ENCODE measurements at places on chromosomes 12 and 14.

DNA sequence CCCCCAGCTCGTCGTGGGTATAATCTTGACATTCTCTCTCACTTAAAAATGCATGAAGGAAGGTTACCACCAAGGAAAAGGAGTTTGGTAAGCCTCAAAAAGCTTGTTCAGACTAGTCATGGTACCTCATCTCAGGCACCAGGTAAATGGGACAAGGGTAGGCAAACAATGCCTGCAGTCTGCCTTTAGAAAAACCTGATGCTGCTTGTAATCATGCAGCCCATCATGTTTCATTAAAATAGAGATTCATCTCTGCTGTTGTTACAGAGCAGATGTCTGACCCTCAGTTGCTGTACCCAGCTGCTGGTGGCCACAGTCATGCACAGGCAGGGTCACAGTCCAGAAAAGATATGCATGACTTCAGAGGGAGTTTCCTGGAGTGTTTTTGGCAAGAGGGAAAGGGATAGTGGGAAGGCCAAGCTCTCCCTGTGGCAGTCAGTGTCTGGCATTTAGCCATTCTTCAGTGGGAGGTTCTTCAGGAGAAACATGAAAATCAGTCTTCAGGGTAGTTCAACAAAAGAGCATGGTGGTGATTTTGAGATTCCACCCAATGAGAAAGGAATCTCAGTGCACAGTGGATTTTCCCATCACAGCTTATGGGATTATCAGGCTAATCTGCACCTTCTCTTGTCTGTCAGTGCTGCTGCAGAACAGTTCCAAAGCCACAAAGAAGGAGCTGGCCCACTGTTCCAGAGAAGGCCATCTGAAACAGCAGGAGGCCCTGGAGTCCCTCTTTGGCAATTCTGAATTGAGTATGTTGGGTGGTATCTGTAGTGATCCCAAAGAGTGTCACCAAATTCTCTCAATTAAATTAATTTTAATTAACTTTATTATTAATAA, 202.7 kb upstream of the FRMD6 start:
- no peak for DNase-seq

DNA sequence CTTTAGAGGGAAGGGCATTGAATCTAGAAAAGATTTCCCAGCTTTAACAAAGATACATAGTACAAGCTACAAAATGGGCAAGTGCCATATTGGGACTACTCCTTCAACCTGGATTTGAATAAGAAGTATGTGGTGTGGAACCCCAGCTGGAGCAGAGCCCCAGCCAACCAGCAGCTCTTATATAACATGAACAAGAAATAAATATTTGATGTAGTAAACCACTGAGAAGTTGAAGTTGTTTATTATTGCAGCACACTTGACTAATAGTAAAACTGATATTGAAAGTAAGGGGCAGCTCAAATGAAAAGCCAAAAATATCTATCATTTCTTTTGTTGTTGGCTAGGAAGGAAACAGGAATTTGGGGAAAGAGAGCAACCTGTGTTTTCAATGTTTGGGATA, 701.8 kb downstream of the TMTC2 start:
- no peak for DNase-seq

GRCh38 chr12:1810201-1810930, 10.0 kb upstream of the LRTM2 start:
- no peak for DNase-seq

- DNase-seq: no peak
These were observed 75.7 kb upstream of the PPP4R3A start for GRCh38 chr14:91585856-91586255.

- no peak for DNase-seq
These were observed 211.0 kb upstream of the NUDT4 start for GRCh38 chr12:93166541-93167307.
